Memory B cell (primary cell): ENCODE measurements at places on chromosomes 7 and 10.

DNA sequence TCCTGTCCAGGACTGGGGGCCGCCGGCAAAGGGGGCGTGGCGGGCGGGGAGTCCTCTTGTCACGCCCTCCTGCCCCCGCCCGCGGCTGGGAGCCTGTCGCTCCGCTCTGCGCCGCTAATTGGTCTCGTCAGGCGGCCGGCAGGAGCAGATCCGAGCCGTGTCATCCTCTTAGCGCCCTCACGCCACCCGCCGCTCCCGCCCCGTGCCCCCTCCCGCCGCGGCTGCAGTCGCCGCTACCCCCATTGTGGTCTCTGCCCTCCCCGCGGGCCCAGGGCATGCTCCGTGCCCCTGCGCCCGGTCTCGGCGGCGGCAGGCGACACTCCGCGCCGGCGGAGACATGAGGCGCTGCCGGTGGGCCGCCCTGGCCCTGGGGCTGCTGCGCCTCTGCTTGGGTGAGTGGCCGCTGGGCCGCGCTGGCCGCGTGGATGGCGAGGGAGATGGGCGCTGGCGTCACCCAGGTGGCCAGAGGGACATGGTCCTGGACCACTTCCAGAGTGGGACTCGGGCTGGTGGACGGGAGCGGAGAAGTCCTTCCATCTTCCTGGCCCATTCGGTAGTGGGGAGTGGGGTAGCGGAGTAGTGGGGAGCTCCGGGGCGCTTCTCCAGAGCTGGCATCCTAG is at the start of gene CDHR1:
Gene CDHR1 (plus strand): TSS at position 114 of the 620 bp plus-strand sequence. CDS start 224 bp downstream, at position 338.
- no peak for DNase-seq

DNA sequence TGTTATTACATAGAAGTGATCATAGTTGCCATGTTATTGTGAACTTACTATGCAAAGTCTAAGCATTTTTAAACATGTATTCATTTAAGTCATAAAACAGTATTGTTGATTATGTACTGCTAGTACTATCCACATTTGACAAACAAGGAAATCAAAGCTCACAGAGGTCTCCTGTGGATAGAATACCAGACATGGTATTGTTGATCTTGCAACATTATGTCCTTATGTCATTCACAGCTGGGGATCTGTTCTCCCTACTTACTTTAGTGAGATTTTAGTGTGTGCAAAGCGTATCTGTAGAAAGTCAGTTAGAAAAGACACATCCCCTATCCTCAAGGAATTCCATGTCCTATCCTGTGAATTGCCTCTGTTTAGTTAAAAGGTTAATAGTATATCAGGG is 106.1 kb downstream of the SND1 start:
- no peak for DNase-seq

- no peak for DNase-seq
These were observed 737 bp downstream of the ZMIZ1 start for GRCh38 chr10:79069325-79070080.

- no peak for DNase-seq
These were observed 45.1 kb downstream of the INPP5F start for GRCh38 chr10:119770928-119771327.

- DNase-seq, result no peak
These were observed 60.8 kb upstream of the HABP2 start for GRCh38 chr10:113491967-113492565.

GRCh38 chr7:25906003-25906402 is 246.0 kb upstream of the NFE2L3 start:
- no peak for DNase-seq

- no peak for DNase-seq
These were observed 220.6 kb downstream of the FAM107B start for GRCh38 chr10:14554091-14554490.

DNA sequence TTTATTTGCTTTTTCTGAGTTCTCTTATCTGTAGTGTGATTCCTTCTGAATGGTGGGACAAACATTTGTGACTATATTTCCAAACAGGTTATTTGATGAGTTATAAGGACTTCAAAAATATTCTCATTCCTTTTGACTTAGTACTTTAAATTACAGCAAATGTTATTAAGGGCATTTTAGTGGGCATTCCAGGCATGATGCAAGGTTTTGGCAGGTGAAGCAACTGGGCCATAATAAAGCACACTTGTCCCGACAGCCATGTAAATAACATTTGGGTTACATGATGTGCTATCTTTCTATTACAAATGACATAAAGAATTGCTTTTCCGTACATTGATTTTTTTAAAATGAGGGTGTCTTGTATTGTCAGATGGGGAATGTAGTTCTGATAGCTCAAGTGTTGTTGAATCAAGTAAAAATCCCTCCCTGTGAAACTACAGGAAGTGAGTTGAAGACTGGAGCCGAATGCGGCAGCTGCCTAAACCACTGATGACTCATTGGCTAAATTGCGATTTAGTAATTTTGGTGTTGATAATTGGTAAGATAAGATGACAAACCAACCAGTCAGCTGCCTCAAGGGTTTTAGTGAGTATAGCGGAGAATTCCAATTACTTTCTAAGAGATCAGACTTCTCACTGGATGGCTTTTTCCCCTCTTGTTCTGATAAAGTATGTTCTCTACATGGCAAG is 231.3 kb upstream of the NPY start:
- DNase-seq, result no peak

- no peak for DNase-seq
These were observed 198.8 kb upstream of the YAE1 start for GRCh38 chr7:39367451-39367850.

- DNase-seq, result no peak
These were observed 727.9 kb upstream of the KCND2 start for GRCh38 chr7:119545118-119545517.

GRCh38 chr7:42414028-42414427 is 177.0 kb upstream of the GLI3 start:
- DNase-seq, result no peak
